ENCODE measurements at places on chromosomes 12 and 14.

DNA sequence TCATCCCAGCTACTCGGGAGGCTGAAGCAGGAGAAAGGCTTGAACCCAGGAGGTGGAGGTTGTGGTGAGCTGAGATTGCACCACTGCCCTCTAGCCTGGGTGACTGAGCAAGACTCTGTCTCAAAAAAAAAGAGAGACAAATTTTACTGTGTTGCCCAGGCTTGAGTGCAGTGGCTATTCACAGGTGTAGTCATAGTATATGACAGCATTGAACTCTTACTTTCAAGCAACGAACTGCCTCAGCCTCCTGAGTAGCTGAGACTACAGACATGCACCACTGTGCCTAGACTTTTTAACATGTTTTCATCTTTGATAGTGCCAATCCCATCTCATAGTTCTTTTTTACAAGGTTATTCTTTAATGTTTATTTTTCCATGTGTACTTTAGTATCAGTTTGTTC lies 13.7 kb downstream of the ARID2 start:
- no peak for DNase-seq

DNA sequence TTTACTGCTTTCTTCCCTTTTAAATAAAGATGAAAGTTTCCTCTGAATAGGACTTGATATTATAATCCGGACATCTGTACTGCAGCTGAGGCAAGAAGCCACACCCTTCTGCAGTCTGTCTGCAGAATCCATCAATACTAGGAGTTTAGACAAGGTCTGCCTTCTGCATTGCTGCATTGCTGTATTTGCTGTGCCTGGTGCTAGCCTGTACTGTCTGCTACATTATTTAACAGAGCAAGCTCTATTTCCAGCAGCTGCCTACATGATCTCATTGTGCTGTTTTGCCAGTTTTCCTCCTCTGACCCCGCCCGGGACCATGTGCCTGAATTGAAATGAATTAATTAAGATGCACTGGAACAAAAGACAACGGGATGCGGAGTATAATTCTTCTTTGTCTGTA lies 1.7 kb downstream of the TUBA1A start:
- DNase-seq = no peak

- DNase-seq = no peak
Observed at GRCh38 chr14:70665448-70666360, 24.0 kb downstream of the TTC9 start.

DNA sequence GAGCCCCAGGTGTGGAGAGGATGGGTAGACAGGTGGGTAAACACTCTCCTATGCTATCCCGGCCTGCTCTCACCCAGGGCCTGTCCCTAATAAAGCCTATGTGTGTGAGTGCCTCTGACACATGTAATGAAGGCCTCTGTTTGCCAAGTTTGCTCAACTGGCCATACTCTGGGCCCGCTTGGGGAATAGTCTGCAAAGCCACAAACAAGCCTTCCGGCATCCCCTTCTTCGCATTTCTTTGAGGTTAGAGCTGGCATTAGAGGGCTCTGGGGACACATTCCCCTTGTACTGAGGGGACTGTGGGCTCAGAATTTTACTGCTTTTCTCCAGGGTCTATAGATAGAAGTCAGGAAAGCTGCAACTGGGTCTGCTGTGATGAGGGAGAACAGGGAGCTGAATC lies 240.5 kb downstream of the C12orf75 start:
- no peak for DNase-seq

DNA sequence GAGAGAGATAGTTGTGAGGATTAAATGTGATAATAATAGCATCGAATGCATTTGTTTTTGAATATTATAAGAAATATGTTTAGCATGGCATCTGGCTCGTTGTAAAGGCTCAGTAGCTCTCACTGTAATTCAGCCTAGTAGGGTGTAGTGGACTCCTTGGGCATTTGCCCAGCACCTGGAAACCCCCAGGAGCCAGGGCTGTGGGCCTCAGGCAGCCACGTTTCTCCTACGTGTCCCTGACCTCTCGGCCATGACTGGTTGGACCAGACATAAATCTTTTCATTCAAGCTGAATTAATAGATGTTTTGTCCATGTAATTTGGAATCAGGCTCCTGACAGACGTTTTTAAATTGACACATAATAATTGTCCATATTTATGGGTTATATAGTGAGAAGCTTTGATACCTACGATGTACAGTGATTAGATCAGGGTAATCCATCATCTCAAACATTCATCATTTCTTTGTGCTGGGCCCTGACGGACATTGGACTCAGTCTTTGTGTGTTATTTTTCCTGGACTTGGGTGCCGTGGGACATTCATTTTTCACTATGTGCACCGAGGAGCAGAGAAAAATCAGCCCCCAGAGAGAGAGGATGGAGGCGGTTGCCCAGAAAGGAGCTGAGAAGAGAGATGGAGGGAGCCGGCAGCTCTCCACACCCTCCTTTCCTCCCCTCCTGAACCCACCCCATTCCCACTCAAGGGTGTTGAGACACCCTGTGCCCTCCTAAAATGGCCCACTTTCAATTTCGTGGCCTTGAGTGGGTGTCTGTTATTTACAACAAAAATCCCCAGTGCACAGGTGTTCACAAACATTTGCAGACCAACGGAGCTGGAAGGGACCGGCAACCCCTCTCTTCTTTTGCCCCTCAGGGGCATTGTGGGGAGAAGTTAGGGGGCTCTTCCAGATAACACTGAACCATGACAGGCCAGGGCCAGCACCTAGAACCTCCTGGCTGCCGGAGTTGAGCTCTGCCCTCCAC lies 296.4 kb downstream of the DPF3 start:
- no peak for DNase-seq

DNA sequence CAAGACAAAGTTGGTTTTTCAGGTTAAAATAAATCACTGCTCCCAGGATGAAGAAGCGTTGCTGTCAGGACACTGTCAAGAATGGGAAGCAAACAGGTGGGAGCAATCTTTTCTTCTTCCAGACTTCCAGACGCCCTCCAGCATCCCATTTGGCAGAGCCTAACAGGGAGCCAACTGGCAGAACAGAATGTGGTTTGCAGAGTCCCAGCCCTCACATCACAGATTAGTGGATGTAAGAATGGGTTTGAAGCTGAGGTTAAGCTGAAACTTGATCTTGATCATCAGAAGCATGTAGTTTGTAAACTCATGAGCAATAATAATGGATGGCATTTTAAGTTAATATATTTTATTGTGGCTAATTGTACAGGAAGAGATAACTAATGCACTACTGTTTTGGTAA lies 636.4 kb downstream of the SLC6A15 start:
- DNase-seq = no peak

DNA sequence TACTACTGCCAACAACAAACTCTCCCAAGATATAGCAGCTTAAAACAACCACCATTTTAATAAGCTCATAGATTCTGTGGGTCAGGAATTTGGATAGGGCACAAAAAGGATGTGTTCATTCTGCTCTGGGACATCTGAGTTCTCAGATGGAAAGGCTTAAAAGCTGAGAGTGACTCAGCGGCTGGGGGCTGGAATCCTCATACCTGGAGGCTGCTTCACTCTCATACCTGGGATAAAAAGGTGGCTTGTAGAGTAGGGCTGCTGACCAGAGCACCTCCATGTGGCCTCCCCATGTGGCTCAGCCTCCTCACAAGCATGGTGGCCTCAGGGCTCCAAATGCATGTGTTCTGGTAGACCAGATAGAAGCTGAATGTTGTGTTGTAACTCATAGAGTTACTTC lies 20.2 kb upstream of the PELI2 start:
- no peak for DNase-seq

GRCh38 chr12:123140676-123141614 lies 9.9 kb downstream of the PITPNM2 start:
- no peak for DNase-seq

- DNase-seq = no peak
Observed at GRCh38 chr12:129179941-129180553, 326.8 kb downstream of the GLT1D1 start.

DNA sequence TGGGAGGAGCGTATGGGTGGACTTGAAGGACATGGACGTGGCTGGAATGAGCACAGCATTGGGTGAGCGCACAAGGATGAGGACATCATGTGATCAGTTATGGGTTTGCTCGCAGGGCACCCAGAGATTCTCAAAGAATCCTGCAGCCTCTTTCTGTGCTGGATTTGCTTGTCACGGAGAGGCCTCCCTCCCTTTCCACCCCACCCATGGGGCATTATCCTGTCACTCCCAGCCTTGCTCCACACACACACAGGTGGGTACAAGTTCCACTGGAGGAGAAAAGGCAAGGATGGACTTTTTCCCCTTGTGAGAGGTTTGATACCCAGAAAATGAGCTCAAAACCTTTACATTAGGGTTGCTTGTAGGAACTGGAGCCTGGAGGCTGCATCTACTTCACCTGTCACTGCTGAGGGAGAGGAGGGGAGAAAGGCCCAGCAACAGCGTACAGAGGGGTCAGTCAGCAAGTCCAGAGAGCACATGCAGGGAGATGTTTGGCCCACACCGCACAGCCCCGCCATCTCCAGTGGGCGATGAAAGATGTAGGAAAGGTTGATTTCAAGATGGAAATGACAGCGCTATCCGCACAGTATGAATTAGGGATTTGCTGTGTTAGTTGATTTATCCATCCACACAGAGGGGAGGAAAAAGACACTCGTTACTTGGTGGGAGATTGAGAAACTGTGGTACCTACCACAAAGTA lies 112.7 kb downstream of the GCH1 start:
- no peak for DNase-seq

DNA sequence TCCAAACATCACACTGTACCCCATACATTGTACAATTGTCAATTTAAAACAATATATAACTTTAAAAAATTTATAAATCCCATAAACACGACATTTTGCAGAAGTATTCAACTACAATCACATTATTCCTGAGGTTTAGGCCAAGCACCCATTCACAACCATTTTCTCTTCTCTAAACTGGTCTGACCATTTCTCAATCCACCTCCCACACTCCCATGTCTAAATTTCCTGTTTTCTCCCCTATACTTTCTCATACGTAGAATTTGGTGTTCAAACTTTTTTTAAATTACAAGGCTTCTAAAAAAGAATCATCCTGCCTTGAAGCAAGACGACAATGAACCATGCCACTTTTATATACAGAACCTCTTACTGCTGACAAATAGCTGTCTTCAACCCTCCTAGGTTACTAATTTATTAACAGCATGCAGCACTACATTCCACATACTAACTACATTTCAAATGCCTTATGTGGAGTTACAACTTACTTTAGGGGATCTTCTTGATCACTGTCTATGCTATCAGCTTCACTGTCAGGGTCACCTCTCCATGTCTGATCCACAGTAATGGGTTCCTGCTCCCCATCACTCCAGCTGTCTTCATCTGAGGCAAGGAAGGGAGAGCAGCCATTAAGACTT lies 3.4 kb downstream of the KANSL2 start:
- DNase-seq = no peak

GRCh38 chr12:72295744-72296143 lies 23.6 kb downstream of the TRHDE start:
- no peak for DNase-seq

DNA sequence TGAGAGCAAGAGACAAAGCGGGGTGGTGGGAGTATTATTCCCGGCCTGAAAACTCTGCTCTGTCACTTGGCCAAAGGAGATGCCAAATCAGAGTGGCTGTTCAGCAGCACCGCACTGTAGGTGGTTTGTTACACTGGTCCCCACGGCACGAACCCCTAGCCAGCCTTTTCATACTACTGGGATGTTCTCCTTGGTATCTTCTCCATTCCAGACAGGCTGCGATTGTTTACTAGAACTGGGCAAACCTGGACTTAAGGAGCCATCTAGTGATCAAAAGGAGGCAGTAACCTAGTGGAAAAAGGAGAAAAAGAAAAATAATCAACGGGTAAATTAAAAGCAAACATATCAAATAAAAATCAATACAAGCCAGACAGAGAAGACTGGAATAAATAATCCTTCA lies 58.9 kb upstream of the TMTC2 start:
- no peak for DNase-seq

- DNase-seq = no peak
Observed at GRCh38 chr14:62847168-62847567, 198.1 kb downstream of the KCNH5 start.

DNA sequence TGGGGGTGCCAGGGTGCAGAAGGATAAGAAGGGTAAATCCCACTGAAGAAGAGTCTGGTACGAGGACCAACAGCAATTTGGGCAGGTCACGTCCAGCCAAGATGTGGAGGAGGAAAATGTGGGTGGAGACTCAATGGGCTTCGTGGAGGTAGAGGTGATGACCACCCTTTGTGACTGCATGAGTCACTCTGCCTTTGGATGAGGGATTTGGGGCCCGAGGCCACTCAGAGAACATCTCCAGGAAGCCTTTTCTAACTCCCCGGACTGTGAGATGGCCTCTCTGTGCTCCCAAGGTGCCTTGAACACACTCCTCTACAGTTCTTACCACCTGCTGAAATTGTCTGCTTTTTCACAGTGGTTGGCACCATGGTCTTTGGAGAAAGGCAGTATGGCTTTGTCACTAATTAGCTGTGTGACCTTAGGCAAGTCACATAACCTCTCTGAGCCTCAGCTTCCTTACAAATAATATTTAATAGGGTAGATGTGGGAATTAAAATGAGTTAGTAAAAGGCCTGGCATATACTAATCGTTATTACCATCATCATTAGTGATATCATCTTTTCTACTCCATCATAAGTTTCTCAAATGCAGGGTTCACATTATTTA lies 67.0 kb upstream of the ARHGAP5 start:
- DNase-seq = no peak

GRCh38 chr14:70724944-70725343 lies 83.2 kb downstream of the TTC9 start:
- no peak for DNase-seq

DNA sequence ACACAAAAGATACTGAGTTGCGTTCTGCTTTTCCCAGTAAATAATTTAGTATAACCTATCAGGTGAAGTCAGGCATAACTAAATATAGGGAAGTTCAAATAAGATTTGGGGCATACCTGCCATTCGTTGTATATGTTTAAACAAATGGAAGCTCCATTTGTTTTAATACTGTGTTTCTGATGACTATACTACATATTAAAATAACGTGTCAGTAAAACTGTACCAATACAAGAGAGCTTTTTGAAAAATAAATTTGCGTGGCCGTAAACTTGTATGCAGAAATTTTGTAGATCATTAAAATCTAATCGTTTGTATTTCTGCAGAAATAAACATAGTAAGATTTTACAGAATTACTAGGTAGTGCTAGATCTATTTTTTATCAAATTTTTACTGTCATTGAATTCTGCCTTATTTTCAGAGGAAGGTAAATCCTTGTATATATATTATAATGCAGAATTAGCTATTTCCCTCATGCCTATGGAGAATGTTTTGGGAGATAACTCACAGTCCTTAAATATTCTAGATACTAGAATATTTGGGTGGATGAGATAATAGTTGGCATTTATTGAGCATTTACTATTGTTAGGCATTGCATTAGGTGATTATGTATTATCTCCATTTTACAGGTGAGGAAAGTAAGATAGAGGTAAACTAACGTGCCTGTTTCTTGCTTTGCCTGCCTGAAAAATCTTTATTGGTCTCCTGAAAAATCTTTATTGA lies 1.5 kb downstream of the SCFD1 start:
- no peak for DNase-seq

GRCh38 chr14:84856751-84857534 lies 673.0 kb upstream of the FLRT2 start:
- DNase-seq = no peak

- DNase-seq = no peak
Observed at GRCh38 chr14:90274019-90274418, 17.7 kb downstream of the PSMC1 start.

- no peak for DNase-seq
Observed at GRCh38 chr14:66782853-66783252, 274.9 kb downstream of the GPHN start.

GRCh38 chr14:53814392-53814791 lies 142.2 kb downstream of the BMP4 start:
- DNase-seq = no peak

- no peak for DNase-seq
Observed at GRCh38 chr12:65854629-65855028, 30.3 kb downstream of the HMGA2 start.

- no peak for DNase-seq
Observed at GRCh38 chr12:114140576-114140975, 174.5 kb upstream of the RBM19 start.

Measured in activated CD4-positive, CD25-positive, alpha-beta regulatory T cell (primary cell).